ENCODE measurements at places on chromosomes 1 and 21.

DNA sequence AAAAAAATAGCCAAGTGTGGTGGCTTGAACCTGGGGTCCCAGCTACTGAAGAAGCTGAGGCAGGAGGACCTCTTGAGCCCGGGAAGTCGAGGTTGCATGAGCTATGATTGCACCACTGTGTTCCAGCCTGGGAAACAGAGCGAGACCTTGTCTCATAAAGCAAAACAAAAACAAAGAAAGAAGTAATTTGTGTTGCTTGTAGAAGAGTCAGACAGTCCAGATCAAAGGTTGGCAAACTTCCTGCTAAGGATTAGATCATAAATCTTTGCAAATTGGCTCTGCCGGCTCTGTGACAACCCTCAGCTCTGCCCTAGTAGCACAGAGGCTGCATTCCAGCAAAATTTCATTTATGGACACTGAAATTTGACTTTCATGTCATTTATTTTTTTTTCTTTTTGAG, 19.0 kb upstream of the MFN2 start:
- no peak for DNase-seq

- no peak for DNase-seq
Observed at GRCh38 chr1:29700491-29700890, 464.2 kb downstream of the PTPRU start.

DNA sequence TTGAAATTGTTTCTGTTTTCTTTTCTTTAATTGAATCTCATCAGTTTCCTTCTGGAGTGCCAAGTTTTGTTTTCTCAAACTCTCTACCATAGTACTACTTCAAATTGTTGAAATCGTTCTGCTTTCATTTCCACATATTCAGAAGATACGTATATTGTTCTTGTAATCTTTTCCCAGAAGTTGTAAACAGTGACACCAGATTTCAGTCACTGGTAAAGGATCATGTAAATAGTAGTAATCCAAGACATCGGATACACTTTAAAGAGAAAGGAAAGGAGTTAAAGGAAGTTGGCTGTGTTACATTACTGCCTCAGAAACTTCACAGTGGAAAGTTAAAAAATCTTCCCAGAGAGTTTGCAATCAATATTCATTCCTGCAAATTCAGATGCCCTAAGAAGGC, 67.5 kb downstream of the RGL1 start:
- DNase-seq: no peak

DNA sequence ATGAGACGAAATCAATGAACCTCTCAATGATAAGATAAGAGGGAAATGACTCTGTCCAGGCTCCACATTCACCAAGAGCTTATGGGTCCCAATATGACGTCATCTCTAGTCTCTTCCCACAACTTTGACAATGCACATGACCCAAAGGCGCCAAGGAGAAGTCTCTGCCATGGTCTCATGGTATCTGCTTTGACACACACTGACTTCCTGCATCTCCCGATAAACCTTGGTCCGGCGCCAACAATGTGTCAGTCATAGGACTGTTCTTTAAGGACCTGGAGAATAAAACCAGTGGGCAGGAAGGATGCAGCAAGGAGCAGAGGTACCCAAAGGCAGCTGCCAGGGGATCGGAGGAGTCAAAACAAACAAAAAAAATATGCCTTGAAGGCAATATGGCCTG, 46.9 kb upstream of the TMEM51 start:
- DNase-seq: no peak

DNA sequence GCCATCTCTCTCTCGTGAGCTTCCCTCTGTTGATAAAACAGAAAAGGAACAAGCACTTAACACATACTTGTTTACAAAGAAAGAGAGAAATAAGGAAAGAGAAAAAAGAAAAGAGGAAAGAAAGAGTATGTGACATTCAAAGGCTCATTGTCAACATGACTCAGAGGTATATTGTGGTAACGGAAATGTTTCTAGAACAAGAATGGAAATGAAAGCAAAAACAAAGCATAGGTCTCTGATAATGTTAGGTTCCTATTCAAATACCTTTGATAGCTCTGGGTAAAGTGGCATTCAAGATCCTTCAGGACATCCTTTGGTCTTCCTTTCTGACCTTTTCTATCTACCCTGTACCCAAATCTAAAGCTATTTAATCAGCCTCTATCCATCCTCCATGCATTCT, 67.4 kb upstream of the DMRTA2 start:
- DNase-seq: no peak

DNA sequence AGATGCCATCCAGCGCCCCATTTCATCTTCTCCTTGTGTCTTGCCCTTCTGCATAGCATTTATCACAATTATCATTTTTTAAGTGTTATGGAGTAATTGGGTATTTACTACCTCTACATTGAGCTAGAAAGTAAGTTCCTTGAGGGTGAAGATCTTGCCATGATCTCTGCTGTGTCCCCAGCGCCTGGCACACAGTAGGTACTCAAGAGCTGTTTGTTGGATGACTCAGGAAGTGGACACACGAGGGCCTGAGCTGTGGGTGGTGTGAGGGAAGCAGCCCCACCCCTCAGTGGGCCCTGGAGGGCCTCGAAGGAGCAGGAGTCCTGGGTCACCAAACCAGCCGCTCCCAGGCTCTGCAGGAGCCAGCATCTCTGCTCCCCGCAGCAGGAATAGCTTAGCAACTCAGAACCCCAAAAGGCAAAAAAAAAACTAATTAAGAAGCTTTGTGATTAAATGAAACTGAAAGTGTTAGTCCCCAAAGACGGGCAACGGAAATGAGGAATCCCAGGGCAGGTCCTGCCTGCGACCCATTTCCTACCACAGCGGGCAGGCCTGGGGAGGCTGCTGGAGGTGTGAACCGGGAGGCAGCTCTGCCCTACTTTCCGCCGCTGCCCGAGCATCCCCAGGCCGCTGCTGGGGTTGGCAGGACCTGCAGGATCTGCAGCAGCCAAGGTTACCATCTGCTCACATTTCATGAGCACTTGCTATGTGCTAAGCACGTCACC, 87.7 kb downstream of the LACTBL1 start:
- DNase-seq: no peak

DNA sequence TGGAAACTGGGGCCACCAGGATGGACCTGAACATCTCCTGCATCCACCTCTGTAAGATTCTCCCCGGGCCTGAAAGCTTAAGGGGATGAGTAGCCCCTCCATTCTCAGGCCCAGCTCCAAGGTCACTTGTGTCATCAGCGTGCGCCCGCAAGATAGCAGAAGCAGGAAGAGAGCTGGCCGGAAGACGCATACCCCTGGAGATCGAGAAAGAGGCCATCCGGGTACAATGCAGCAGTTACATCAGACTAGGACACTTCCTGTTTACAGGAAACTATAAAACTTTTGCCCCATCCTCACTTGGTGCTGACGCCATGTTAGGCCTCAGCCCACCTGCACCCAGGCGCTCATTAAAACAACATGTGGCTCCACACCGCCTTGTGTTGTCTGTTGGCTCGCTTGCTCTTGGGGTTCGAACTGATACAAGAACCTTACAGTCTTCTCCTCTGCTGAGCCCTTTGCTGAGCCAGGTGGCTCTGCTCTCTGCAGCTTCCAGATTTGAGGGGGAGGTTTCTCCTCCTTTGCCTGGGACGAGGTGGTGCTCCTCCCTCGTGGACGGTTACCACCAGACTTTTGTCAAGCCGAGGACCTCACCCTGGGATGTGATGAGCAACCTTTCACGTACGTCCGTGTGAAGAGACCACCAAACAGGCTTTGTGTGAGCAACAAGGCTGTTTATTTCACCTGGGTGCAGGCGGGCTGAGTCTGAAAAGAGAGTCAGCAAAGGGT, 277.5 kb upstream of the C1orf174 start:
- DNase-seq: no peak

GRCh38 chr1:227762231-227762911, 27.1 kb downstream of the SNAP47 start:
- peak; percentile 81 for DNase-seq

GRCh38 chr1:226419284-226420029, 11.6 kb upstream of the PARP1 start:
- no peak for DNase-seq

GRCh38 chr1:76005765-76006164, 68.8 kb upstream of the ST6GALNAC3 start:
- no peak for DNase-seq

- DNase-seq: no peak
Observed at GRCh38 chr1:12104417-12104816, 41.3 kb downstream of the TNFRSF8 start.

- DNase-seq: no peak
Observed at GRCh38 chr1:14103878-14104430, 404.0 kb downstream of the PRDM2 start.

GRCh38 chr1:17551755-17552234, 12.3 kb downstream of the ARHGEF10L start:
- no peak for DNase-seq

- DNase-seq: no peak
Observed at GRCh38 chr1:182679684-182680083, 4.7 kb downstream of the RGS8 start.

GRCh38 chr21:32940079-32941014, 85.4 kb upstream of the OLIG2 start:
- DNase-seq: peak; percentile 11

- DNase-seq: no peak
Observed at GRCh38 chr1:61930116-61930645, 187.9 kb downstream of the PATJ start.

GRCh38 chr1:48450505-48450904, 21.5 kb downstream of the SPATA6 start:
- no peak for DNase-seq

- no peak for DNase-seq
Observed at GRCh38 chr21:36759348-36760083, 60.6 kb downstream of the SIM2 start.

DNA sequence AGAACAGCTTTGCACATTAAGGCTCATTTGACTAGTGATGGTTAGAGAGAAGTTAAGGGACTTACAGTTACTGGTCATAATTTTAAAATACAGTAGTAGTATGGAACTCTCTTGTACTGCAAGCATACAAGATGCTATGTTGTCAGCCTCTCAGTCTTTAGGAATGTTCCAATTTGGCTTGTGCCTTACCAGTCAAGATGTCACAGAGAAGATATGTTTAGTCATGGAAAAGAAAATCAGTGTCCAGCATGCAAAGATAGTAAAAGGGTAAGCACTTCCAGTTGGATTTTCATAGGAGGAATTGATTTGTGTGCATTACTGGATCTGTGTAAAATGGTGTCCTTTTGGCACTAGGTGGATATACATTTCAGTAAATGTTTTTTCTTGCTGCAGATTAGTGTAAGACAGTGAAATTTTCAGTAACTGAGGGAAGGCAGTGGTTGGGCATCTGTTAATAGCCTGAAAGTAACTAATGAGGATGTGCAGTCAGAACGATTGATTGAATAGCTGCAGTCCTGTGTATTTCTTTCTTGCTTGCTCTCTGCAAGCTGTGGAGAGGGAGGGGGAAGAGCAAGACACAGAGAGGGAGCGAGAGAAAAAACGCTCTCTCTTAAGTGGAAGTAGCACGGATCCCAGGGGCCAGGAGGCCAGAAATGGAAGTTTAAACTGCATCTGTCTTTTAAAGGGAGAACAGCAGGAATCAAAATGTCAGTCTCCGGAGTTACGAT, 108.2 kb downstream of the CLEC20A start:
- DNase-seq: no peak

DNA sequence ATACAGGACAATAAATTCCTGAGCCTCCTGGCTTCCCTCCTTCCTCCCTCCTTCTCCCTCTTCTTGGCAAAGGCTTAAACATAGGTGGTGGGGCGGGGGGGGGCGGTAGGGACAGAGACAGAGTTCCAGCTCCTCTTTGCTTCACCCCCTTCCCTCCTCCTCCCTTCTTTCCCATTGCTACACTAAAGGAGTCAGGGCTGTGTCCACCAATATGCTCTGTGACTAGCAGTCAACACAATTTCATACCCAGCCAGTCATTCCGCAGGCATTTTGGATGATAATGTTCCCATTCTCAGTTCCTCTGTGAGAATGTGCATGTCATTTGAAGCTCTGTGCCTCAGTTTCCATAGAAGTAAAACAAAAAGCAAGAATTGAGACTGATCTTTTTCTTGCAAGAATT, 1.7 kb downstream of the LMOD1 start:
- DNase-seq: no peak

GRCh38 chr1:164772635-164773034, 213.7 kb downstream of the PBX1 start:
- DNase-seq: no peak

DNA sequence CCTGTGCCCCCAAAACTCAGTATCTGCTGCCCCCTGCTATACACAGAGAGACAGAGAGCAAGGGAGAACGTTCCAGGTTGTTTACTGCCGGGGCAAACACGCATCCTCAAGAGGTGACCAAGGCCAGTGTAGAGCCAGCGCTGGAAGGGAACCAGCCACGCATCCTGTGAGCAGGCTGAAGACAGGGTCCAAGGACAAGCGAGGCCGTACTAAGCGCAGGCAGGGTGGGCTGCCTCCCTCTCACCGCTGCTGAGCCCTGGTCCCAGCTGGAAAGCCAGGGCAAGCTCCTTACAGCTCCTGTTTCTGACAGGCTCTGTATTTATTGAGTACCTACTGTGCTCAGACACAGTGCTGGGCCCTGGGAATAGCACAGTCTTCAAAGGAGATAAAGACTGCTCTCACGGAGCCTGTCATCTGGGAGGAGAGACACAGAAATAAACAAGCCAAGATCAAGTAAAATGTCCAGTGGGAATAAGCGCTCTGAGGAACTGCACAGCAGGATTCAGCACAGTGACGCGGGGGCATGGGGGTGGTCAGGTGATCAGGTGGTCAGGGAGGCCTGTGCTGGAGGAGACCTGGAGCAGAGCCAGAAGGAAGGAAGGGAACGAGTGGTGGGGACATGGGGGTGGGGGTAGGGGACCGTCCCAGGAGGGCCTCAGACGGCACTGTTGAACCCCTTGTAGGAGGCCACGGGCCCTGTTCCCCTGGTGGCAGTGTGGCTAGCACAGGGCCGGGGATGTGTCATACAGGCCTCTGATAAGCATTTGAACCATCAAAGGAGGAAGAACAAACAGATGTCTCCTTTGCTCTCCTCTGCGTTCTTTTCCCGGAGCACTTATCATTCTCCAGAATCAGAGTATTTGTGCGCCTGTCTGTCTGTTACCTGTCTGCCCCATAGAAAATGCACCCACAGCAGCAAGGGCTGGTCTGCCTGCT, 37.8 kb upstream of the EFHD2 start:
- no peak for DNase-seq

- DNase-seq: no peak
Observed at GRCh38 chr1:24878045-24878444, 52.0 kb downstream of the RUNX3 start.

DNA sequence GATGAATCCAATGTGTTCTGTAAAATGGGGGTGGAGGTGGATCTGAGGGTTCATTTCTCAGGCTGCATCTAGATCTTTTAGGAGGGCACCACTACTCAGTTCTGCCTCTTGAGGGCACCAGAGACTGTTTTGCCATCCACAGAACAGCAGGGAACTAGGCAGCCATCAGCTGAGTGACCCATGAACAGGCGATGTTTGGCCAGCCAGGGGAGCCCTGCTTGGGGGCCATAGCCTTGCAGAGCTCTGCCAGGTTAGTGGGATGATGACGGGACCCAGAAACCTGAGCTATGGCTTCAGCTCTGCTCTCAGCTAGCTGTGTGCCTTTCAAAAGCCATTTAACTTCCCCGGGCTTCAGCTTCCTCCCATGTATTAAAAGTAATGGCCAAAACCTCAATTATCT, 13.4 kb upstream of the NOS1AP start:
- peak; percentile 27 for DNase-seq

Measured in CD4-positive, alpha-beta T cell (primary cell).